Caco-2 (cell line): ENCODE measurements at places on chromosomes 1 and 21. TPM values are rescaled to one million over a fixed set of nuclear protein-coding genes. Genes with fewer than 3 reads are reported as not detected.

IQCC gene
- 3.4 and 3.5 TPM in 2 replicates for total RNA-seq

ITLN1 gene
- 0.37 TPM in 1 of 2 replicates, not detected in the other for total RNA-seq

MANEAL gene
- total RNA-seq: 24.8 and 25.9 TPM in 2 replicates

TSPEAR gene
- total RNA-seq: 0.12 and 0.32 TPM in 2 replicates

GRCh38 chr1:7761103-7761502 lies 10.0 kb upstream of the VAMP3 start:
- no peak overlapping the region for H3K4me3 ChIP-seq
- H3K27me3 ChIP-seq: no peaks in the 10 kb centered on the region
- no peak for DNase-seq
- no peaks in the 10 kb centered on the region for H3K36me3 ChIP-seq
- no peaks in the 10 kb centered on the region for H3K4me1 ChIP-seq
- no peak overlapping the region for H3K27ac ChIP-seq

DNA sequence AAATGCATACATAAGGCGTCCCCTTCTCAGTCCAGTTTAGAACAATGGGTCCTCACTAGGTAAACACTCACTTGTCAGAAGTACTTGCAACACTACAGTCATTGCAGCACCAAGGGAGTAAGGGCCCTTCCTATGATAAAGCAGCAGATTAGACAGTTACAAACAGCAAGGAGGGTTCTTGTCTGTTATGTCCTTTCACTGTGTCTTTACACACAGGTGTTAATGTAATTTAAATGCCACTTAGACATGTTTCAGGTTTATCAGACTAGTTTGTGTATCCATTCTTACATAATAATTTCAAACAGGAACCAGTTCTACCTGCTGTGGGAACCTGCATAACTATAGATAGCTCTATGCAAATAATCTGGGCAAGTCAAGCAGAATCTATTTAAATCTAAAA lies 105.6 kb upstream of the USH2A start:
- no peak overlapping the region for H3K4me3 ChIP-seq
- no peaks in the 10 kb centered on the region for H3K27me3 ChIP-seq
- H3K36me3 ChIP-seq: no peaks in the 10 kb centered on the region
- H3K4me1 ChIP-seq: peaks cover 24% of the 10 kb centered on the region

GRCh38 chr1:40824591-40825434 lies 37.4 kb downstream of the CITED4 start:
- no peaks in the 10 kb centered on the region for H3K36me3 ChIP-seq
- H3K27ac ChIP-seq: peak overlapping the region; percentile 83
- H3K4me1 ChIP-seq: peaks cover 34% of the 10 kb centered on the region
- no peaks in the 10 kb centered on the region for H3K27me3 ChIP-seq
- H3K4me3 ChIP-seq: no peak overlapping the region

- H3K4me3 ChIP-seq: no peak overlapping the region
- H3K27ac ChIP-seq: peak overlapping the region; percentile 66
- H3K4me1 ChIP-seq: no peaks in the 10 kb centered on the region; the same call in 1 of the 2 replicates
- DNase-seq: peak; percentile 74
Measured at GRCh38 chr1:54950369-54951163, 29.9 kb upstream of the TMEM61 start.

DNA sequence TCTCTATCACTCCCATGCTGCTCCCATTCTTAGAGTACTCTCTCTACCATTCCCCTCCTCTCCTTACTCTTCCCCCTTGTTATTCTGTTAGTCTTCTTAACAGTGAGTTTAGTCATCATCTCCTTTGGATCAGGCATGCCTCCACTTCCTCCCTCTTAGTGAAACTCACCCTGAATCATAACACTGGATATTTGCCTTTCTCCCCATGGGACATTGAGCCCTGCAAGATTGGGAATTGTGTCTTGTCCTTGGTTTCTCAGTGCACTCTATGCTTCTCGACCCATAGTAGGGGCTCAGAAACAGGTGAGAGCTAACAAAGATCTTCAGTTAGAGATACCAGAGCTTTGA lies 68.3 kb upstream of the GCLM start:
- no peaks in the 10 kb centered on the region for H3K4me1 ChIP-seq
- H3K27ac ChIP-seq: no peak overlapping the region
- H3K36me3 ChIP-seq: no peaks in the 10 kb centered on the region
- no peaks in the 10 kb centered on the region for H3K27me3 ChIP-seq
- H3K4me3 ChIP-seq: no peak overlapping the region
- DNase-seq: no peak

- peaks cover 51% of the 10 kb centered on the region for H3K4me1 ChIP-seq
- no peak overlapping the region for H3K4me3 ChIP-seq
- H3K27ac ChIP-seq: peak overlapping the region; percentile 90
- no peaks in the 10 kb centered on the region for H3K27me3 ChIP-seq
Measured at GRCh38 chr1:26785611-26786436, 1.9 kb upstream of the PIGV start.

GRCh38 chr1:60126723-60127122 lies 53.2 kb upstream of the C1orf87 start:
- H3K27ac ChIP-seq: no peak overlapping the region
- no peaks in the 10 kb centered on the region for H3K36me3 ChIP-seq
- H3K27me3 ChIP-seq: no peaks in the 10 kb centered on the region

GRCh38 chr1:184223216-184223615 lies 163.6 kb upstream of the C1orf21 start:
- no peaks in the 10 kb centered on the region for H3K4me1 ChIP-seq
- H3K4me3 ChIP-seq: no peak overlapping the region
- no peak overlapping the region for H3K27ac ChIP-seq
- H3K27me3 ChIP-seq: no peaks in the 10 kb centered on the region
- H3K36me3 ChIP-seq: no peaks in the 10 kb centered on the region

DNA sequence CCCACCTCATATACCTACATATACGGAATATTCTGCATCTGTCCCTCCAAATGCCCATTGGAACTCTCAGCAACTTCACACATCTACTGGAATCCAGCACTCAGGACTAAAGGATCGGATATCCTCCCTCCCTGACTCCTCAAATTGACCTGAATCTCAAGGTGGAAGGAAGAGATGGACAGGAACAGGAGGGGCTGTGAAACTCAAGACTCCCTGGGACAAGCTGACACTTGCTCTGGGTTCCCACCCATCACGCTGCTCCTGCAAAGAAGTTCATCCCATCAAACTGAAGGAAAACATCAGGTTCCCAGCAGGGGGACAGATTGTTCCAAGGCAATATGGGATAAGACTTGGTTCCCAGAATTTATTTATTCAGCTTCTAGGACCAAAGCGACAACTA lies 30.3 kb upstream of the TIAM1 start:
- no peaks in the 10 kb centered on the region for H3K4me1 ChIP-seq
- DNase-seq: no peak
- H3K27ac ChIP-seq: no peak overlapping the region
- no peaks in the 10 kb centered on the region for H3K27me3 ChIP-seq

- H3K27me3 ChIP-seq: no peaks in the 10 kb centered on the region
- H3K4me3 ChIP-seq: no peak overlapping the region
- H3K36me3 ChIP-seq: no peaks in the 10 kb centered on the region
- DNase-seq: no peak
- no peak overlapping the region for H3K27ac ChIP-seq
Measured at GRCh38 chr1:73839922-73840321, 358.1 kb downstream of the LRRIQ3 start.

DNA sequence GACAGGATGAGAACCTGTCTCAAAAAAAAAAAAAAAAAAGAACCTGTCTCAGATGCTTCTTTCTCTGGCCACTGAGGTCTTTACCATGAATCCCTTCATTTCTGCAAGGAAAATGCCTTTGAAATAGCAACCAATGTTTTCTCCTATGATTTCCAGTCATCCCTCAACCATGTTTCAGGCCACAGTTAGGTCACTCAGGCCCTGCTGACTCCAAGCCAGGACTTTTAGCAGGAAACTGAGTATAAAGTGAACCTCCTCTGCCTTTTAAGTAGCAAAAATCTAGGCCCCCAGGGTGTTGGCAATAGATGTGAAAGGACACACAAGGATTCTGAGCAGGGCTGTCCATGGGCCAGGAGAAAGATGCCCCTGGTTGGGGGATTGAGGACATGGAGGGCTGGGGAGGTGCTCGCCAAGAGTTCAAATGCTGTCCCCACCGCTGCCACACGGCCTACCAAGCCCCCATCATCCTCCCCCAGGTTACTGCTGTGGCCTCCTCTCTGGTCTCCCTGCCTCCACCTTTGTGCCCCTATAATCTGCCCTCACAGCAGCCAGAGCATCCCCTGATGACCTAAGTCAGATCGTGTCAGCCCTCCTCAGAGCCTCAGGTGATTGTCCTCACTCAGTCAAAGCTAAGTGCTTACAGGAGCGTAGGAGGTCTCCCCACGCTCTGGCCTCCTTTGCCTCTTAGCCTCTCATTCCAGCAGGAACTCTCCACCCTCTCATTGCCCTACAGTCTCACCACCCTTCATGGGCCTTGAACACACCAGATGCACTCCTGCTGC lies 54.6 kb downstream of the MATN1 start:
- no peaks in the 10 kb centered on the region for H3K27me3 ChIP-seq
- DNase-seq: no peak
- no peak overlapping the region for H3K4me3 ChIP-seq
- no peak overlapping the region for H3K27ac ChIP-seq

GRCh38 chr1:225653463-225654276 lies 747 bp upstream of the ENAH start:
- H3K4me3 ChIP-seq: peak overlapping the region; percentile 94
- peak; percentile 56 for DNase-seq
- H3K27ac ChIP-seq: peak overlapping the region; percentile 74
- H3K36me3 ChIP-seq: no peaks in the 10 kb centered on the region
- H3K27me3 ChIP-seq: no peaks in the 10 kb centered on the region
- peaks cover 13% of the 10 kb centered on the region; the same call in 1 of the 2 replicates for H3K4me1 ChIP-seq

DNA sequence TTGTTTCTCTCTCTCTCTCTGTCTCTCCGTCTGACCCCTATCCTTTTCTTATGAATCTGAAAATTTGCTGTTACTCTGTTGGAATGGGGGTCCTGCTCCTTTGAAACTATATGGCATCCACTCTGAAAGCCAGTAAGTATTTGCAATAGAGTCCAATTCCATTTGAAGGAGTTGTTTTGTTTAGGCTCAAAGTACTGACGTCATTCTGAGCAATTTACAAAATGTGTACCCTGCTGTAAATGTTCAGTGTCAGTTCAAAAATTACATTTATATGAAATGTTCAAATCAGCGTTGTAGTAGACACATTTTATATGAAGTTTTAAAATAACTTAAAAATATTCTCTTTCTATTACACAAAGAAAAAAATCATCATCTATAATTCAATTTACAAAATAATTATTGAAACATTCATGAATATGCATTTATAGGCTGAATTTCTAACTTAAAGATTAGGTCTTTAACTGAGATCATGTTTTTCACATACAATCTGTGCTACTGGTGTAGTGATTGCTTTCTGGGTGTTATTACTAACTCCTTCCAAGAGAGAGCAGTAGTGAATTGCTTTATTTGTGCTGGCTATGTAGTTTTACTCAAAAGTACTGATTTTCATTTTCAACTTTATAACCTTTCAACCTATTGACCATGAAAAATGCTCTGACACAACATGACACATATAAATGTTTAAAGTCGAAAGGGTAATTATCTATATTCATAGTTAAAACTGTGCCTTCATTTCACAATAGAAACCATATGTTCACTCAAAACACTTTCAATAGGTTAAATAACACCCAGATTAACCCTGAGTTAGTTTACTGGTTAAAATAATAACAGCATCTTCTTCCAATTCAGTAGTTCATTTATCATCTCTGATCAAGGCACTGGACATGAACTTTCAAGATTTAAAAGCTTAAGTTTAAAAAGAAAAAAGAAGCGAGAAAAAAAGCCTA lies 253.1 kb upstream of the ADGRL4 start:
- H3K4me1 ChIP-seq: no peaks in the 10 kb centered on the region
- H3K4me3 ChIP-seq: no peak overlapping the region
- no peak for DNase-seq
- no peak overlapping the region for H3K27ac ChIP-seq

DNA sequence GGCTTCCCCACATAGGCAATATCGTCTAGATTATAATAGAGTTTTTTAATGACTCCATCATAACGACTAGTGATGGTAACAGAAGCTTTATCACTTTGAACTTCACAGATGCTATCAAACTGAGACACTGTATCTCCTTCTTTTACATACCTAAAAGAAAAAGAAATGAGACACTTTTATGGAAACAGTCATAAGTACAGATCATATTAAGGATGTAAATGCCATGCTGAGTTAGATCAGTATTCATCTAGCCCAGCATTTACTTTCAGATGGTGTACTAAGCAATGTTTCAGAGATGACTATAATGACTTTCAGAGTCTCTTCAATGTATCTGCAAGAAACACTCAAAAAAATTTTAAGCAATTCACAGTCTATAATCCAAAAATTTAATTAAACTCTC lies 18.9 kb downstream of the DBT start:
- no peak overlapping the region for H3K27ac ChIP-seq
- H3K27me3 ChIP-seq: no peaks in the 10 kb centered on the region
- H3K4me1 ChIP-seq: no peaks in the 10 kb centered on the region
- no peak for DNase-seq
- H3K4me3 ChIP-seq: no peak overlapping the region
- H3K36me3 ChIP-seq: no peaks in the 10 kb centered on the region

- DNase-seq: no peak
- no peak overlapping the region for H3K4me3 ChIP-seq
- no peaks in the 10 kb centered on the region for H3K36me3 ChIP-seq
- no peaks in the 10 kb centered on the region for H3K27me3 ChIP-seq
- H3K27ac ChIP-seq: no peak overlapping the region
- peaks cover 26% of the 10 kb centered on the region for H3K4me1 ChIP-seq
Measured at GRCh38 chr1:226476648-226477319, 68.9 kb upstream of the PARP1 start.

DNA sequence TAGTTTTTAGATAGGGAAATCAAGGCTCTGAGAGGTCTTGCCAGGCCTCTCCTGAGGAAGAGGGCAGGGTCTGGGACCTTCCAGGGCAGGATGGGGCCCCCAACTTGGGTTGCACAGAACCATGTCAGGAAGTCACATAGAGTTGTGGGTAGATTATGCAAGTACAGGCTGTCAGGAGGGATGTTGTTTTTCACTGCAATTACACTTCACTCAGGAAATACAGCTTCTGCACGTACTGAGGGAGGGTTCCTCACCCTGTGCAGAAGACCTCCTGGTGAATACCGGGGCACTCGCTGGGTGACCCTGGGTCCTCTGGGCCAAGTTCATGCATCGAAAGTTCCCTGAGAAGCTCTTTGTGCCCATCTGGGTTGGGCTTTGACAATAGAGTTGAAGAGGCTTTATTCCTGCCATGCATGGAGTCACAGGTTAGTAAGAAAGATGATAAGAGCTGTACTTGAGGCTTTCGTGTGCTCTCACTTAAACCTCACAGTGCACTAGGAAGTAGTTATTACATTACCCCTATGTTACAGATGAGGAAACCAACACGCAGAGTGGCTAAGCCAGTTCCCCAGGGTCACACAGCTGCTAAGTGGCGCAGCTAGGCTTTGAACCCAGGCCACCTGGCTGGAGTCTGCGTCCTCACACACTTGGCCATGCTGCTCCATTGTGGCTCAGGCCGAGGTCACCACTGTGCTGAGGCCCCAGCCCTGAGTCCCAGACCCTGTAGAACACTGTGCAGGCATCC lies 16.2 kb upstream of the TNFRSF1B start:
- no peaks in the 10 kb centered on the region for H3K27me3 ChIP-seq
- no peaks in the 10 kb centered on the region; the same call in 1 of the 2 replicates for H3K36me3 ChIP-seq
- no peak overlapping the region for H3K4me3 ChIP-seq
- no peak overlapping the region for H3K27ac ChIP-seq

- H3K4me3 ChIP-seq: no peak overlapping the region
- no peak for DNase-seq
- no peak overlapping the region for H3K27ac ChIP-seq
- H3K36me3 ChIP-seq: no peaks in the 10 kb centered on the region
Measured at GRCh38 chr1:160047111-160047991, 15.6 kb upstream of the PIGM start.
